ENCODE measurements at places on chromosomes 4 and X. TPM values are rescaled to one million over a fixed set of nuclear protein-coding genes. Genes with fewer than 3 reads are reported as not detected.
A peak's percentile ranks its signal among the peaks of the same experiment; 100 is the strongest.

GRCh38 chr4:44194365-44194764 is 254.2 kb downstream of the KCTD8 start:
- peak; percentile 1 for DNase-seq

DNA sequence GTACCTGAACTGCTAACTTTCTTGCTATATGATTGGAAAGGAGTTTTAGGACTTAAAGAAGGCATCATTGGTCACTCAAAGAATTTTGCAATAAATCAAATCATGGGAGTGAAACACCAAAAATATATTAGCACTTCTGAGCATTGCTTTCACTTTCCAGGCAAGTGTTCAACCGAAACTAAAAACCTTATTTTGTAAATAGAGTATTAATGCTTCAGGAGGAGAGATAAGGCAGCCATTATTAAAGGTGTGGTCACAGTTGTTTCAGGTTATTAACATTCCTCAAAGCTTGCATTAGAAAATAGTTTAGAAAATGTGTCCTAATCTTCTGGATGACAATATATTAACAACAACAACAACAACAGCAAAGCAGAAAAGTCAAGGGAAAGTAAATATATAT is 92.3 kb upstream of the TLL1 start:
- no peak for DNase-seq

DNA sequence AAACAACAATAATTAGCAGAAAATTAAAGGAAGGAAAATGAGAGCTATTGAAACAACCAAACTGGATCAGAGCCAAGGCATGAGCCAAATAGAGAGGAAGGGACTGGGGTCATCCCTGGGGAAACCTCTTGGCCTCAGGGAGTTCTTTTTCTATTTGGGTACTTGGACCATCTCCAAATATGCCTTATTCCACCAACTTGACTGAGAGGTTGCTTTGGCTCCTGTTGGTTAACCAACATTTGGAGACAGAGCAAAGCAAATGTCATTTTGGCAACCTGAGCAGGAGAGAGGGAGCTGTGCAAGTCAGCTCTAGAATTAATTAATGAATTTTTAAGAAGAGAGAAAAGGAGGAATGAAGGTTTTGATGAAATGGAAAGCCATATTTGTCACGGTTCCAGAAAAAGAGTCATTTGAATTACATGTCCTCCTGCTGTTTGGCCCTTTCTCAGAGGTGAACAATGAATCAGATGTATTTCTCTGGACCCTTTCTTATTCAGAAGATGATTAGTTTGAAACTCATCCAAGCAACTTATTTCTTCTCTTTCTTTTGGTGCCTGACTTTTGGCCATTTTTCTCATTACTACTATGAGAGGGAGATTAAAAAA is 119.1 kb downstream of the CNKSR2 start:
- peak; percentile 66 for DNase-seq

DNA sequence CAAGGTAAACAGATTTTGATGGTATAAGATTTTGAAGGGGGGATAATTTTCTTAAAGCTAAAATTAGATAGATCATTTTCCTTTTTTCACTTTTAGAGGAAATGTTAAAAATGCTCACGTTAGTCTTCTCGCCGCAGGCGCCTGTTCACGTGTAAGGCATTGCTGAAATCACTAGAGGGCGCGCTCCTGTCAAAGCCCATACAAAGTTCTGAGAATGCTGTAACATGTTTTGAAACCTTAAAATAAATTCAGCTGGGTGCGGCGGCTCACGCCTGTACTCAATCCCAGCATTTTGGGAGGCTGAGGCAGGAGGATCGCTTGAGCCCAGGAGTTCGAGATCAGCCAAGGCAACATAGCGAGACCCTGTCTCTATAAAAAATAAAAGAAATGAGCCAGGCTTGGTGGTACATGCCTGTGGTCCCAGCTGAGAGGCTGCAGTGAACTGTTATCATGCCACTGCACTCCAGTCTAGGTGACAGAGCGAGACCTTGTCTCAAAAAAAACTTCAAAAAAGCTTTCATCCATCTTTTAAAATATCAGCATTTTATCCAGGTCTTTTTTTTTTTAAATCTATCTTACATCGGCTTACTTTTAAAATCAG is 138.0 kb downstream of the RBMX2 start:
- peak; percentile 24 for DNase-seq

- peak; percentile 53 for DNase-seq
Measured at GRCh38 chr4:81084029-81084428, 53.5 kb downstream of the BMP3 start.

GRCh38 chr4:7020290-7020689 is 22.9 kb upstream of the TADA2B start:
- no peak for DNase-seq

- no peak for DNase-seq
Measured at GRCh38 chr4:113962016-113962347, 17.5 kb downstream of the ARSJ start.

DNA sequence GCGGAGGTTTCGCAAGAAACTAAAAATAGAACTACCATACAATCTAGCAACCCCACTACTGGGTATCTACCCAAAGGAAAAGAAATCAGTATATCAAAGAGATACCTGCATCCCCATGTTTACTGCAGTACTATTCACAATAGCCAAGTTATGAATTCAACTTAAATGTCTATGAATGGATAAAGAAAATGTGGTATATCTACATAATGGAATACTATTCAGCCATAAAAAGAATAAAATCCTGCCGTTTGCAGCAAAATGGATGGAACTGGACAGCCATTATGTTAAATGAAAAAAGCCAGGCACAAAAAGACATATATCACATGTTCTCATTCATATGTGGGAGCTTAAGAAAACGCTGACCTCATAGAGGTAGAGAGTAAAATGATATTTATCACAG is 65.3 kb downstream of the LCORL start:
- no peak for DNase-seq

DNA sequence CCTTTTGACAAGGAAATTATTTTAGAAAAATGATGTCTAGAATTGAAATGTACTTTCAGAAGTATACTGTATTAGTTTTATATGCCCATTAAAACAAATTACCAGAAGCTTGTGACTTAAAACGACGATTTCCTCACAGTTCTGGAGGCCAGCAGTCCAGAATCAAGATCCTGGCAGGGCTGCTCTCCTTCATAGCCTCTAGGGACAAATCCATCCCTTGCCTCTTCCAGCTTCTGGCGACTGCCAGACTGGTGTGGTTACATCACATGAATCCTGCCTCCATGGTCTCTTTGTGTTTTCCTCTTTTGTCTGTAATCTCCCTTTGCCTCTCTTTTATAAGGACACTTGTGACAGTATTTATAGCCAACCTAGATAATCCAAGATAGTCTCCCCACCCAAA is 97.1 kb downstream of the IQCM start:
- DNase-seq, result no peak

GRCh38 chr4:80007745-80008149 is 65.3 kb downstream of the ANTXR2 start:
- peak; percentile 23 for DNase-seq

GRCh38 chr4:109969087-109969486 is 56.4 kb downstream of the EGF start:
- no peak for DNase-seq

Gene PAGE5
- 0.66 TPM for total RNA-seq
